ENCODE measurements at places on chromosomes 3 and 15.

DNA sequence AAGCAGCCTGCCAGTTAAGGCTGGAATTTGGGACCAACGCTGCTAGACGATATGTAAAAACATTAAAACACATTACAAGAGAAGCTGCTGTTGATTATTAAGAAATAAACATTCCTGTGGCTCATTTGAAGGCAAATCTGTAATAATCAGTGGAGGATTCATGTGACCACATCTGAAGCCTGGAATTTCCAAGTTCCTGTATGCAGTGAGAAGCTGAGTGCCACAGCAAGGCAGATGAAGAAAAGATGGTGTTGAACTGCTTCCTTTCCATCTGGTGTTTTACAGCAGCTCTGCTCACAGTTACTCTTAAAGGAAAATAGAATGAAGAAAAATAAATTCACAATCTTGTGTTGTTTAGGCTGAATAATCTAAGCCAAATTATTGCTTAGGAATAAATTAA is 139.3 kb upstream of the ROBO2 start:
- DNase-seq, result no peak

DNA sequence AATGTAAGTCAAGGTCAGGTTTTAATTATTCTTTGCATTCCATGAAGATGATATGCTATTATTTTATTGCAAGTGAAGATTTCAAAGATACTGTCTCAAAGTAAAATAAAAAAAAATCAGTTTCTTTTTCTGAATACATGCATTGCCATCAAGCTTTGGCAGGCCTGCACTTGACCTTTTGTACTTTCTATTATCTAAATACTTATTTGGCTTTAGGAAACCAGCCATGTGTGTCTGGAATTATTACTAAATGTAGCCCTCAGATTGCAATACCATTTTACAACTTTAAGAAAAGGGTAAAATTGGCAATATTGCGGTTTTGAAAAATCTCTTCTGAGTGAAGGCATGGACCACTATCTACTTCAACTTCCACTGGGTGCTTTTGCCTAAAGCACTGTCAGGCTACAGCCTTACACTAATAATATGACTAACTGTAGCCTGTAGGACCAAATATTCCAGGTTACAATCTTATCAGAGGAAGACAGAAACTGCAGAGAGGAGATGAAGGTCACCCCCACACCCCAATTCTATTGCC is 349.4 kb upstream of the DCBLD2 start:
- no peak for DNase-seq

DNA sequence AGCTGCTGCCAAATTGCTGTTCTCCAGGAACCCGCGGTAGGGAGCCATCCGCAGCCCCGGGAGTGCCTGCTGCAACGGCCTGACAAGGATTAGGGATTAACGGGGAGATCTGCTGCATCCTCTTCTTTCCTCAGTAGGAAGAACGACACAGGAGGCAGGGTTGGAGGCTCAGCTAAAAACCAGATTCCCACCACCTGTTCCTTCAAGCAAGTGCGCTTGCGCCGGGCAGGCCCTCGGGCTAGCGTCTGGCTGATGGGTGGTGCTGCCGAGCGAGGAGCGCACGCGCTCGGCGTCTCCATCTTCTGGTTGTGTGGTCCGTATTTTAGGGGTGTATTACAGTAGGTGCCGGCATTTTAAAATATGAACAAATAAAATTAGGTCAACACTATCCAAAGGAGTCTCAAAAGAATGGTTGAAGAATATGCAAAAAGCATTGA is 25.4 kb upstream of the SLC25A26 start:
- DNase-seq, result peak; percentile 30

- DNase-seq, result no peak
Measured at GRCh38 chr3:132135628-132136333, 101.0 kb upstream of the CPNE4 start.

GRCh38 chr3:5563537-5564277 is 376.2 kb downstream of the EDEM1 start:
- DNase-seq, result no peak

- no peak for DNase-seq
Measured at GRCh38 chr15:63551400-63551799, 45.8 kb upstream of the FBXL22 start.

DNA sequence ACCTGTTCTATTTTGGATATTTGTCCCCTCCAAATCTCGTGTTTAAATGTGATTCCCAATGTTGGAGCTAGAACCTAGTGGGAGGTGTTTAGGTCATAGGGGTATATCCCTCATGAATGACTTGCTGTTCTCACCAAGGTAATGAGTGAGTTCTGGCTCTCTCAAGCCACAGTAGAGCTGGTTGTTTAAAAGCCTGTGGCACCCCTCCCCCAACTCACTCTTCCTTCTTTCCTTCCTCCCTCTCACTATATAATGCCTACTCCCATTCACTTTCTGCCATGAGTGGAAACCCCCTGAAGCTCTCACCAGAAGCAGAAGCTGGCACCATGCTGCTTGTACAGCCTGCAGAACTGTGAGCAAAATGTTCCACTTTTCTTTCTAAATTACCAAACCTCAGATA is 341.1 kb downstream of the SI start:
- DNase-seq, result no peak

GRCh38 chr3:71090207-71090606 is 493.3 kb downstream of the FOXP1 start:
- no peak for DNase-seq

- DNase-seq, result no peak
Measured at GRCh38 chr3:31450345-31450744, 82.4 kb upstream of the STT3B start.

DNA sequence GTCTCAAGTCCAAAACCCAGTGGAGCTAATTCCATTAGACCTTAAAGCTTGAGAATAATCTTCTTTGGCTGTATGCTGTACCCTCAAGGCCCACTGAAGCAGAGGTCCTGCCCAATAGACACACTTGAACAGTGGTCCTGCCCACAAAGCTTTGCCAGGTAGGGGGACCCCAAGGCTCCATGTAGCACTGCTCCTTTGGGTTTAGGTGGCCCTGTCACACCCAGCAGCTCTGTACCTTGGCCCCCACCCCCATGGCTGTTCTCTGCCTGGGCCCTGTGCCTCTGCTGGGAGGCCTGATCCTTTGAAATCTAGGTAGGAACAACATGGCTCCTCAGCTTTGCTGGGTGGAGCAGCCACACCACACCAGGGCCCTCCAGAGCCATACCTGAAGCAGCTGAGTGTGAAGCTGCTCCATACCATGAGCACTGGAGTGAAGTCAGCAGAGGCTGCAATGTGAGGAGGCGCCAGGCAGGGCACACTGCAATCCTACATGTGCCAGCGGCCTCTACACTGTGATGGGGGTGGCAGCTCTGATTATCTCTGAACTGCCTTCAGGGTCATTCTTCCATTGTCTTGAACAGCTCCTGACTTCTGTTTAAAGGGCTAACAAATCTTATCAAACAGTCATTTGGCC is 188.0 kb upstream of the CCDC54 start:
- no peak for DNase-seq

DNA sequence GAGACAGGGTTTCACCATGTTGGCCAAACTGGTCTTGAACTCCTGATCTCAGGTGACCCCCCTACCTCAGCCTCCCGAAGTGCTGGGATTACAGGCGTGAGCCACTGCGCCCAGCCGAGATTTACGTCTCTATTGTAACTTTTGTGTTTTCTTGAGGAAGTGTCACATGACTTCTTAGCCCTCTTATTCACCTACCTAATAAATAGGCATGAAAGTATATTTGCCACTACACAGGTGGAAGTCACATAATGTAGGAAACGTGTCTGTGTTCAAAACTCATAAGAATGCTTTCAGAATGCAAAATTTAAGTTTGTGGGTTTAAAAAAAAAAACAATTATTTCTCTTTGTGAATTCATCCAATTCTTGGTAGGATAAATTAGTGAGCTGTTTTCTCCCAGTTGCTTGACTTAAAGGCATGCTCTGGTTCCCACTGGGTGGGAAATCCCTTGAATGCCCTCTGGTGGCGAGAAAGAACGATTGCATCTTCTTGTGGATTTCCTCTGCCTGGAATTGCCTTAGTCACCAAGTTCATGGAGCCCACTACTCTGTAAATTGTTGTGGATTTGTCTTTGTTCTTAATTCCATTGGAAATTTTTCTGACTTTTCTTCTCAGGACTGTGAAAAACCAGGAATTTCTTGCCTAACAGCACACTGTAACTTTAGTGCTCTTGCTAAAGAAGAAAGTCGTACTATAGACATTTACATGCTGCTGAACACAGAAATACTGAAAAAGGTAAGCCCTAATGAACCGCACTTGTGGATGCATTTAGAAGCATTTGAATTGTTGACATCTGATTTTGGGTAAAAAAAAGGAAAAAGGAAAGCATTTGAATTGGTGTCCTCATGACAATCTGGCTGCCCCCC is 82.2 kb upstream of the CTDSPL start:
- DNase-seq, result no peak

- no peak for DNase-seq
Measured at GRCh38 chr15:70702584-70702983, 60.8 kb downstream of the UACA start.

DNA sequence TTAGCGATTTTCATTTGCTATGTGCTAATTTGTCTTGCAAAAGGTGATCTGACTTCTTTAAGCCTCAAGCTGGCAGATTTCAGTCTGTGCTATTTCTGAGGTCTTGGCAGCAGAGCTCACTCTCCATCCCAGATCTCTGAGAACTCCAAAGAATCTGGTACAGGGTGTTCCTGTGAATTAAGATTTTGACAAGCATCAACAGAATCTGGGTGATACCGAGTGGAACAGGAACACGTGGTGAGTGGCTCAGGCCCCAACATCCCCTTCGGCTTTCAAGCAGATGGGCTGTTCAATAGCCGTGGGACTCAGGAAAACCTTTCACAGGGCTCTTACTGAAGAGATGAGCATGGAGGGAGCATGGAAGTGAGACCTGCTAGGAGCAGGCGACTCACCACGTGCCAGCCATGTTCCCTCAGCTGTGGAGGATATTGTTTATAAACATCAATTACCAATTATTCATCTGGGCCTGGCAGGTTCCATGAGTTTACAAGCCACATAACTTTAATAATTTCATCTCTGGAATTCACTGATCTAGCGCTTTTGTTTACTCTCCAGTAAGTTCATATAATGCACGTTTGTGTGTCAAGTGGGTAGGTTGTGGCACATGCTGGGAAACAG is 103.4 kb upstream of the SELENOK start:
- no peak for DNase-seq

- DNase-seq, result no peak
Measured at GRCh38 chr3:23254835-23255234, 51.7 kb downstream of the UBE2E2 start.

DNA sequence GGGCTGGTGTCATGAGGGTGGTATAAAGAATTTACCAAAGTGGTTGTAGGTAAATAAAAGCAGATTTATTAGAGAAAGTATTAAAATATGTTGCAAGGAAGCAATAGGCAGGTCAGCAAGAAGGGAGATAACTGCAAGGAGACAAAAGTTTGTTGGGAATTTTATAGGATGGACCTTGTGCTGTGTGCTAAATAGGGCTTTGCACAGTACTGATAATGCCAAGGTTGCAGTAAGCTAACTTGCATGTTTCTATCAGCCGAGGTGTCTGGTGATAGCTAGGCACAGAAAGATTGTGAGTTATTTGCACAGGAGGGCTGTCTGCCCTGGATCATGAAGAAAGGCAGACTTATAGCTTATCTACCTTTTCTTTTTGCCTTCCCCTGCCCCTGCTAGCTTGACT is 102.5 kb upstream of the SPRED1 start:
- no peak for DNase-seq

DNA sequence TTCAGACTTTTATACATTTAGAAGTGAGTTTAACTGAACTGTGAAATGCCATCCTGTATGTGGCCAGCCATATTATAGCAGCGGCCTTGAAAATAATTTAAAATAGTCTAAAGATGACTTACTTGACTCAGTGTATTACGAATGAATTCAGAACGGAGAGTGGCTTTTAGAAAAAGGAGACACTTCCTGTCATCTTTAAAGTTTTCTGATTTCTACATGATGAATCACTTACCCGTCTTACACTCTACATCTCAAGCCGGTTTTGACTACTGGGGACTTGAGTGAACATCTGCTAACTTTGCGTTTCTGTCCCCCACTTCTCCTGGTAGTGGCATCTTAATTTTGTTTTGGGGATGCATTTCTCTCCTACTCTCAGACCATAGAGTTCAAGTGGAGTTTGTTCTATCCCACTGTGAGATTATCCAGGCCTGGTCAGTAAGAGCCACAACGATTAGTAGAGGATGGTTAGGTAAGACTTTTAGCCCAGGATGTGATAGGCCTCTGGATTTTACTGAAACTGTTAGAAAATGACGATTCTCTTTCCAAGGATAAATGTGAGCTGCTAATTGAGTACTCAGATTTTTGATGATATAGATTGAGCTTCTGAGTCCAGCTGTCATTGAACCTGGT is 175.4 kb upstream of the CADPS start:
- no peak for DNase-seq

DNA sequence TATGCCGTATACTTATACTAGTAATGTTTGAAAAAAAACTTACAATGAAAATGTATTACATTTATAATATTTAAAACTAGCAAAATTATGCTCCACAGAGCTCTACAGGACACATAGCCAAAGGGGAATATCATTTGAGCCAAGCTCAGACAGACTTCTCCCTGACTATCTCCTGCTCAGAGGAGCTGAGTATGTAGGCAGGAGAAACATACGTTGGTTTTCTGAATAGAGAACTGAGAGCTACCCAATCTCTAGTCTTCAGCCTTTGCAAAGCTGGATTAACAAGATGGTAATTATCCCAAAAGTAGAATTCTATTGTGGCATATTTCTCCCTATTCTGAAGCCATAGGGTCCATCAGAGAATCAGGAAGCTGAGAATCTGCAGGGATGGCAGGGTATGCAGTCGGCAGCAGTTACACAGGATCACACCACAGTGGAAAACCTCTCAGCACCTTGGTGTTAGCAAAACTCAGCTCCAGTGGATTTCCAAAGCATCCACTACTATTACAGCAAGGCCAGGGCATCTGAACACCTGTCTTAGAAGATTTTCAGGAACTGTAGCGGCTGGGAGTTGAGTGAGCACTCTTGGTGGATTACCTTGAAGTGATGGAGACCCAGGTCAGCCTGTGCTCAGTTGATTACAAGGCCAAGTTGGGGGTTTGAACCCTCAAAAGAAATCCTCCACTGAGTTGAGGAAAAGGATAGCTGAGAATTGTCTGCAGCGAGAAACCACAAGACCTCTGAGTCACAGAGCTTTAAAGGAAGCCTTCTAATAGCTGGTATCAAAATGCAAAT is 30.1 kb downstream of the GPR15 start:
- no peak for DNase-seq

DNA sequence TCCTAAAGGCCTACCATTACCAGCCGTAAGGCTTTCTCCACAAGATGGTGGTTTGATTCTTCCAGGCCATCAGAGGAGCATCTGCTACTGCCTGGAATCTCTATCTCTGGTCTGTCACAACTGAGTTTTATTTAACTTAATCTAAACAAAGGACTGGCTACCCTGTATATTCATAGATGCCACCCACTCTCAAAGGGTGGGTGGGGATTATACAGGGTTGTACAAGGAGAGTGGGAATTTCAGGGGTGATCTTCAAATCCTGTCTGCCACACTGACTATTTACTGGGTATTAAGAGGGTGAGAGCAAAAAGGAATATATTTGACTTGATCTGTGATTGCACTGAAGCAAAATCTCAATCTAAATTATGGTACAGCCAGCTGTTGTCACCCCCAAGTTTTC is 253.3 kb downstream of the MBNL1 start:
- DNase-seq, result no peak

- DNase-seq, result no peak
Measured at GRCh38 chr3:150315721-150316120, 92.4 kb upstream of the TSC22D2 start.

- no peak for DNase-seq
Measured at GRCh38 chr3:127546554-127546953, 44.0 kb downstream of the TPRA1 start.

- DNase-seq, result no peak
Measured at GRCh38 chr3:105013657-105014056, 353.1 kb upstream of the ALCAM start.
